ENCODE measurements at places on chromosomes 5 and 9.

DNA sequence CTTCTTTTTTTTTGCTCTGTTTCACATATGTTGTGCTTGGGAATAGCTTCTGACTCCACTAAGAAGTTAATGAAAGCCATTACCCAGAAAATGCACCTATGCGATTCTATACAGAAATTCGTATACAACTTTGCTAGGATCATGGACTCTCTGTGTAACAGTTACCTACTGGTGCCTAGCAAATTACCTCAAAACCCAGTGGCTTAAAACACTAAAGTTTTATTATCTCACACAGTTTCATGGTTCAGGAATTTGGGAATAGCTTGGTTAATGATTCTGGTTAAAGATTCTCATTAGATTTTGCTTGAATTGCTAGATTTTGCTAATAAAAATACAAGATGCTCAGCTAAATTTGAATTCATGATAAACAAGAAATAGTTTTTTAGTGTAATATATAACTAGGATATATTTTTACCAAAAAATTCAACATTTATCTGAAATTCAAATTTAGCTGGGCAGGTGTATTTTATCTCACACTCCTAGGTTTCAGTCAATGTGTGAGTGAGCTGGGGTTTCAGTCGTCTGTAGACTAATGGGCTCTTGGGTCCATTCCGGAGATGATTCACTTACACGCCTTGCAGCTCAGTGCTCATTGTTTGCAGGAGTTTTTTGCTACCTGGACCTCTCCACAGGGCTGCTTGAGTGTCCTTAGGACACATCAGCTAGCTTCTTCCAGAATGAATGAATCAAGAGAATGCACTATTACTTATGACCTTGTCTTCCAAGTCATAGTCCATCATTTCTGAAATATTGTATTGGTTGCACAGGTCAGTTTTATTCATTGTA is 75.1 kb downstream of the MROH2B start:
- no peak for DNase-seq

DNA sequence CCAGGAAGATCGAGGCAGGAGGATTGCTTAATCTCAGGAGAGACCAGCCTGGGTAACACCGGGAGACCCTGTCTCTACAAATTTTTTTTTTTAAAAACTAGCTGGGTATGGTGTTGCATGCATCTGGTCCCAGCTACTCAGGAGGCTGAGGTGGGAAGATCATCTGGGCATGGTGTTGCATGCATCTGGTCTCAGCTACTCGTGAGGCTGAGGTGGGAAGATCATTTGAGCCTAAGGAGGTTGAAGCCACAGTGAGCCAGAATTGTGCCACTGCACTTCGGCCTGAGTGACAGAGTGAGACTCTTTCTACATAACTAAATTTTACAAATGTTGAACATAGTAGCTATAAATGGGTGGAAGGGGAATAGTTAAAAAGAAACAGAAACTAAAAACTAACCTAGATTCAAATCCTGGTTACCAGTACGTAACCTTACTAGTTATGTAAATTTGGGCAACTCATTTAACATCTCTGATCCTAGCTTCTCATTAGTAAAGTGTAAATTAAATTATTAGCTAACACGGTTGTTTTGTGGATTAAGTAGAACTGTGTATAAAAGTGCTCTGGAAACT is 41.7 kb downstream of the TMEM161B start:
- DNase-seq: no peak

GRCh38 chr9:92611621-92612285 is 58.2 kb downstream of the IPPK start:
- DNase-seq: no peak

- no peak for DNase-seq
These were observed 105.3 kb downstream of the VAV2 start for GRCh38 chr9:133886563-133887501.
